ENCODE measurements at places on chromosomes 12 and 14.
A peak's percentile ranks its signal among the peaks of the same experiment; 100 is the strongest.

GRCh38 chr12:64937452-64937851 is 113.0 kb downstream of the TBC1D30 start:
- DNase-seq = no peak

DNA sequence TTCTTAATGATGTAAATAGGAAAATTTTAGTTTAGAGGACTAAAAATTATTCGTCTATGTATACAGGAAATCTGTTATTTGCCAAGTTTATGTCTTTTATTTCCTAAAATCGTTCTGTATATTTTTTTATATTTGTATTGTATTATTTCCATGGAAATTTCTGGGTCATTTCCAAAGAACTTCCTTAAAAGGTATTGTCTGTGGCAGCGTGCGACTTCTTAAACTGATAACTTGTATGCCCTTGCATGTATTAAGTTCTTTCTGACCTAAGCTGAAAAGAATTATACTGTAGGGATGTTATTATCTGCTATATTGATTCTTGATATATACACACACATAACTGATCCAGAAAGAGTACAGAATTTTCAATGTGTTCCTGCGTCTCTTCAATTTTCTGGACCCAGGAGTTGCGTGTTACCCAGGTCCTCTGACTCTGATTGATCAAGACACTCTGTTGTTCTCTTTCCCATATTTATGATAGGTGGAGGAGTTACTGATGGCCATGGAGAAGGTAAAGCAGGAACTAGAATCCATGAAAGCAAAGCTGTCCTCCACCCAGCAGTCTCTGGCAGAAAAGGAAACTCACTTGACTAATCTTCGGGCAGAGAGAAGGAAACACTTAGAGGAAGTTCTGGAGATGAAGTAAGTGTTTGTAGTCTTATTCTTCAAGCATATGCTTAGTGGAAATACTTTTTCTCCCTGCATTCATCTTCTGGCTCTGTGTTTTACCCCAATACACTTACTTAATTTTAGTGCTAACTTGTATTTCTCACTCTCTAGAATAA is 298.5 kb downstream of the ERC1 start:
- no peak for DNase-seq

DNA sequence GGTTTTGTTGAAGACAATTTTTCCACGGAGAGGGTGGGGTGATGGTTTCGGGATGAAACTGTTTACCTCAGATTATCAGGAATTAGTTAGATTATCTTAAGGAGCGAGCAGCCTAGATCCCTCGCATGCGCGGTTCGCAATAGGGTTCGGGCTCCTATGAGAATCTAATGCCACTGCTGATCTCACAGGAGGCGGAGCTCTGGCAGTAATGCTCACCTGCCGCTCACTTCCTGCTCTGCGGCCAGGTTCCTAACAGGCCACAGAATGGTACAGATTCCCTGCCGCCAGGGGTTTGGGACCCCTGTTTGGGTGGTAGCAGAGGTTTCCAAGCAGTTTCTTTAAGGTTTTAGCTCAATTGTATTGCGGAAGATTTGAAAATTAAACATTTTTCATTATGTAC is 439.8 kb upstream of the OR4E1 start:
- no peak for DNase-seq

DNA sequence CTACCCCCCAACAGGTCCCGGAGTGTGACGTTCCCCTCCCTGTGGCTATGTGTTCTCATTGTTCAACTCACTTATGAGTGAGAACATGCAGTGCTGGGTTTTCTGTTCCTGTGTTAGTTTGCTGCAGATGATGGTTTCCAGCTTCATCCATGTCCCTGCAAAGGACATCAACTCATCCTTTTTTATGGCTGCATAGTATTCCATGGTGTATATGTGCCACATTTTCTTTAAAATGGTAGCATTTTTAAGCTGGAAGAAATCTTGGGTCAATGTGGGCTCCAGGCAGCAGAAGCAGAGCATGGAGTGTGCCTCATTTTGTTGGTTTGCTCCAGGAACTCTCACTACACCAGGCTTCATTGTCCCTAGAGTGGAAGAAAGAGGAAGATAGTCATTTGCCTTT is 47.6 kb upstream of the ITPR2 start:
- DNase-seq = no peak

GRCh38 chr12:7376196-7376595 is 67.8 kb downstream of the CD163L1 start:
- no peak for DNase-seq

DNA sequence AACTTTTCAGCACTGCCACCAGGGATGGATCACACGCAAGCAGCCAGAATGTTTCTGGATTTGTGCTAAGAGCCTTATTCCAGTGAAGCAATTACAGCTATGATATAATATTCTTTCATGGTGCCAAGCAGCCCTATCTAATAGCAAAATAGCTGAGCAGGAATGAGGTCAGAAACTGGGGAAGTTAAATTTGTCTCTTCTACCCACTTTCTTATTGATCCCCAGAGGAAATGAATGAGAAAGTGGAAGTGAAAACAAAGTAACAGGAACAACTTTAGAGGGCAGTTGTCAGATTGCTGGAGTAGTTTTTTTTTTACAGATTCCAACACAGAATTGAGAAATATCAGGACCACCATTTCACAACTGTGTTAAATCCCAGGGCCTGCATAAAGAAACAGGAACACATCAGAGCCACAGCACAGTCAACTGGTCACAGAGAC is 44.8 kb downstream of the GCH1 start:
- no peak for DNase-seq

DNA sequence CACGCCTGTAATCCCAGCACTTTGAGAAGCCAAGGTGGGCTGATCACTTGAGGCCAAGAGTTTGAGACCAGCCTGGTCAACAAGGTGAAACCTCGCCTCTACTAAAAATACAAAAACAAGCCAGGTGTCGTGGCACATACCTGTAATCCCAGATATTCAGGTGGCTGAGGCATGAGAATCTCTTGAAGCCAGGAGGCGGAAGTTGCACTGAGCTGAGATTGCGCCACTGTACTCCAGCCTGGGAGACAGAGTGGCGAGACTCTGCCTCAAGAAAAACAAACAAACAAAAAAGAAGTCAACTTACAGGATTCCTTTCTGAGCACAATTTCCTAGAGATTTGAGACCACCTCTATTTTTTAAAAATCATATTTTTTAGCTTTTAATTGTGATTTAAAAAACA is 45.3 kb downstream of the DGLUCY start:
- no peak for DNase-seq

- DNase-seq = no peak
Measured at GRCh38 chr14:99502989-99503421, 21.8 kb downstream of the CCNK start.

DNA sequence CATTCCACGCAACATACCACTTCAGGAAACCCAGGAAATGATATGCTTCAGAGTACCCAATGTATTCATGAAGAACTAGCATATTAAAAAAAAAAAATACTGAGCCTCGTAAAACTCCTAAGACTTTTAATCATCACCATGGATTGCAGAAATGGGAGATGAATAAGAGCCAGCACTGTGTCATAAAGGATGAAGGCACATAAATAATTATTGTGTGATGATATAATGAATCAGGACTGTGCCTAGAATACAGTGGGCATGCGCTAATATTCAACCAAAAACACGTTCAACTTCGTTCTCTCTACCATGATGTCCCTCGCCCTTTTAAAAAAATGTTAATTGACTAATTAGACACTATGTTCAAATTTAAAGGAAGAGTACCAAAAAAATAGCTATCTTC is 68.7 kb downstream of the CIT start:
- no peak for DNase-seq

DNA sequence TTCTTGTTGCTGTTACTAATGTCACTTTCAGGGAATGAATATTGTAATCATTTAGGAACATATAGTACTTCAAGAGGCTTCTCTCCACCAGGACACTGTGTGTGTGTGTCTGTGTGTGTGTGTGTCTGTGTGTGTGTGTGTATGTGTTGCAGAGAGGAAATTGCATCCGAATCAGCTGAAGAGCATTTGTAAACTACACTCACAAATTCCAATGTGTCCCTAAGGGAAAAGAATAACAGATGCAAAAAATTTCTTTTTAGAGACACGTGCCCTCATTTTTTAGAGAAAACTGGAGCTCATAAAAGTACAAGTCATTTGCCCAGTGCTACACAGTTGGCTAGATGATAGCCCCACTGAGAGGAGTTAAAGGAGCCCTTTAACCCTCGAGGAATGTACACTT is 168.8 kb downstream of the ANO4 start:
- no peak for DNase-seq

DNA sequence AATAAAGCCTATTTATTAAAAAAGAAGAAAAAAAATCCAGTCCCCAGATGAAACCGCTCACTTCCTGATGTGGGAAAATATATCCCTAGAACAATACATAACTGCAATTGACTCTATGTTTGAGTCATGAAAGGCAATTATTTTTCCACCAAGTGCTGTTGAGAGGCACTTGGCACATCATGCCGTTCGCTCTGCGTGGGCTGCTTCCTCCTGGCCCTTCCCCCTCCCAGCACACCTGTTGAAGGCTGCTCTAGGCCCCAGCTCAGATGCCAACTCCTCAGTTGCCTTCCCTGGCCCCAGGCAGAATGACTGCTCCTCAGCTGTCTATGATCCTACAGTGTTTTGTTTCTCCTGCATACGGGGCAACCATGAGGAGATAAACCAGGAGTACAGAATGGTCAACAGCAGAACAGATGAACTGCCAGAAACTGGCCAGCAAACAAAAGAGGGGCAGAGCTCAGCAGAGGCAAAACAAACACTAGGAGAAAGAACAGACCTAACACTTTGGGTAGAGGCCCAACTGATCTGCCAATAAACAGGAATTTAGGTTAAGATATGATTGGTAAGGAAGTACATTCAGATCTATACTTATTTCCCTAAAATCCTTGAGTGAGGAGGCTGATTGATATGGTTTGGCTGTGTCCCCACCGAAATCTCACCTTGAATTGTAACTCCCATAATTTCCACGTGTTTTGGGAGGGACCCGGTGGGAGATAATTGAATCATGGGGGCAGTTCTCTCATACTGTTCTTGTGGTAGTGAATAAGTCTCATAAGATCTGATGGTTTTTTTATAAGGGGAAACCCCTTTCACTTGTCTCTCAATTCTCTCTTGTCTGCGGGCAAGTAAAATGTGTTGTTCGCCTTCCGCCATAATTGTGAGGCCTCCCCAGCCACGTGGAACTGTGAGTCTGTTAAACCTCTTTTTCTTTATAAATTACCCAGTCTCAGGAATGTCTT is 58.6 kb downstream of the SLC38A1 start:
- DNase-seq = peak; percentile 80

GRCh38 chr14:95507174-95507573 is 9.3 kb downstream of the SYNE3 start:
- DNase-seq = no peak

GRCh38 chr14:75313294-75313693 is 34.7 kb downstream of the FOS start:
- no peak for DNase-seq

DNA sequence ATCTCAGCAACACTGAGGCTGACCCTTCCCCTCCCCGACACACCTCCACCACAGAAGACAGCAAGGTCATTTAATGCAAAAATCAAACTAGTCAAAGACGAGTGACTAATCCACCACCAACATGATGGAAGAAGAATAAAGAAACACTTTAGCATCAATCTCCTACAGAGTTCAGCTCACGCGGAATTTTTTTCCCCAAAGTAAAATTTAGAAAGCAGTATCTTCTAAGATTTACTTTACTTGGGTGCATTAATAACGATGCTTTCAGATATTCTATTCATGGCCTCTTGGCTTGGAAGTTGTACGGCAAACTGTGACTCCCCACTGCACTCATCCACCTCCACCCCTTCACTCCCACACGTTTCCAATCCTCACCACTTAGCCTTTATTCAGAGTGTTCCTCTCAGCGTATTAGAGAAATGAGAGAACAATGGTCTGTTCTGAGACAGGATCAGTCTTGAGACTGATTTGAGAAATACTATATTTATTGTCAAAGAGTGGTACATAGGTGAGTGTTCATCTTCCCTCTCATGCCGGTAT is 1.9 kb downstream of the EGLN3 start:
- DNase-seq = no peak

DNA sequence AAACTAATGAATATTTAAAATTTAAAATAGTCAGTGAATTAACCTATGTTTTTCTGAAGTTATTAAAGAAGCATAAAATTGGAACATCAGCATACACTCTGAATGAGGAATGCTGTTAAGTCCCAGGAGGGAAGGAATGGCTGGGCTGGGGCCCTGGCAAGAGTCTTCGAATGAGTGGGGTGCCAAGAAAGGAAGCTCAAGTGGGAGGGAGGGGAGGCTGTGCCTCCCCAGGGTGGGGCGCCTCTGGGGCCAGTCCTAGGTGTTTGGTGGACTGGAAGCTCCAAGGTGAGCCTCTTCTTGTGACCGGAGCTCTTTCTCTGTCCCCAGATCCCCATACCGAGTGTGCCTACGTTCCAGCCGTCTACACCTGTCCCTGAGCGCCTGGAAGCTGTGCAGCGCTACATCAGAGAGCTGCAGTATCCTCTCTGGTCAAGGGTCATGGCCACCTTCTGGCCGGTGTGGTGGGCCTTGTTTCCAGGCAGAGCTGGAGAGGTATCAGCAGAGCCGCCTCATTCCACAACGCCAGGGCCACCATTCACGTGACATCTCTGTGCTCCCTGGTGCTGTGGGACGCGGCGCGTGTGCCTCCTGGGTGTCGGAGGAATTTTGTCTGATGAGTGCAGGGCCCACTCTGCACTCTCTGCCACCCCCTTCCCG is 8.5 kb downstream of the VASH1 start:
- DNase-seq = no peak

DNA sequence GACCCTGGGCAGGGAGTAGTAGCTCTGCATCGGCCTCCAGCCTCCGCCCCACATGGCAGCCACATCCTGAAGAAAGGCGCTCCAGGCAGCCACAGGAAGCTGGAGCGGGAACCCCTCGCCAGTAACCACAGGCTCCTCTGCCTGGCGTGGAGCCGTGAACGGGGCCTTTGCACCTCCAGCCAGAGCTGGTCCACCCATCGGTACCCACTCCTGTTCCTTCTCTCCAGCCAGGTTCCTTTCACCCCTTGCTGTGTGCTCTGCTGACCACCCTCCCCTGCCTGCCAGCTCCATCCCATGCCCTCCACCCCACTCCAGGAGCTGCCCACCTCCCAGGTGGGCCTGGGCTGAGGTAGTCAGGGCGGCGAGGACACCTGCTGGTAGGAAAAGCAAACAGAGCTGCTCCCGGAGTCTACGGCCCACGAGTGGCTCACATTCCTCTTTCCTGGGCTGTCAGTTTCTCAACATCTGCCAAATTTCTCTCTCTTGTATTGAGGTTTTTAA is 2.7 kb downstream of the TGFB3 start:
- DNase-seq = no peak

Data from NCI-H2081 treated with DMSO at 0.1 percent for 48 hours (cell line).